Gastrocnemius medialis (tissue), 4 donors: ENCODE measurements at places on chromosomes 3 and 15. TPM values are rescaled to one million over a fixed set of nuclear protein-coding genes. Genes with fewer than 3 reads are reported as not detected.

- no peak for DNase-seq
These were observed 613 bp downstream of the SEC13 start for GRCh38 chr3:10320320-10320677.

- no peak for DNase-seq
These were observed 347.0 kb upstream of the LMCD1 start for GRCh38 chr3:8154617-8155016.

DNA sequence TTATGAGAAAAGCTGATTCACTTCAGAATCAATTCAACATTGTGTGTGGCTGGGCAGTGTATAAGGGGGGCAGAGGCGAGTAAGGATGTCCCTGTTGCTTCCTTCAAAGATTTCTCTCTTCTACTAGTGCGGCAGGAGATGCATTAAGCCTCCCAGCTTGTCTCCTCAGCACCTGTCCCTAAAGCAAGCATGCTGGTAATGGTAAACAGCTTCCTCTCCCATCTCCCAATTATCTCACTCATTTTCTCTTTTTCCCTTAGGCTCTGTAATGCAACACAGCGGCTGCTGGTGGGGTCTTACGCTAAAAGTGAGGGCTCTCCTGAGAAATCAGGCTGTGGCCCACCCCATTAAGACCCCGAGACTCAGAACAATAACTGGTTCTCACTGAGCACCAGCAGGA, 306.4 kb upstream of the ROPN1 start:
- DNase-seq, result no peak

- DNase-seq, result no peak
These were observed 2.2 kb downstream of the CHRNB4 start for GRCh38 chr15:78638658-78639314.

DNA sequence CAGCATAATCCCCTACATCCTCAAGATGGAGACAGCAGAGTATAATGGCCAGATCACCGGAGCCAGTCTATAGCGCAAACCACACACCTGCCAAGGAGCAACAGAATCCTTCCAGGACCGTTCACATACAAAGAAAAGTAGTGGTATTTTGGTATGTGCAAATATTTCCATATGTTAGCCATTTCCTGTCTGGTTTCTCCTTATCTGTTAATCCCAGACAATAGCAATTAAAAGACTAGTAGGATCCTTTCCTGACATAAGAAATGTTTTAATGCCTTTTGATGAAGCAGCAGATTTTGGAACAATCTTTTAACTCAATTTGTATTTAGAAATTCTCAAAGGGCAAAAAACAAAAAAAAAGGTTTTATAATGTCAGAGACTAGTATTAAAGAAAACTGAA, 22.2 kb downstream of the MRPS25 start:
- no peak for DNase-seq

- no peak for DNase-seq
These were observed 1.7 kb upstream of the DLL4 start for GRCh38 chr15:40927495-40927872.

GRCh38 chr3:45008117-45008516, 18.0 kb upstream of the CLEC3B start:
- DNase-seq, result no peak

DNA sequence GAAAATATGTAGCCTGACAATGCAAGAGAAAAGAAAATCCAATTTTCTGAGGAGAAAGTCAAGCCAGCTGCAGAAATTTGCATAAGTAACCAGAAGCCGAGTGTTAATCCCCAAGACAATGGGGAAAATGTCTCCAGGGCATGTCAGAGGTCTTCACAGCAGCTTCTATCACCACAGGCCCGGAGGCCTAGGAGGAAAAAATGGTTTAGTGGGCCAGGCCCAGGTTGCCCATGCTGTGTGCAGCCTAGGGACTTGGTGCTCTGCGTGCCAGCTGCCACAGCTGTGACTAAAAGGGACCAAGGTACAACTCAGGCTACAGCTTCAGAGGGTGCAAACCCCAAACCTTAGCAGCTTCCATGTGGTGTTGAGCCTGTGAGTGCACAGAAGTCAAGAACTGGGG, 201.2 kb upstream of the SOX2 start:
- DNase-seq, result no peak

DNA sequence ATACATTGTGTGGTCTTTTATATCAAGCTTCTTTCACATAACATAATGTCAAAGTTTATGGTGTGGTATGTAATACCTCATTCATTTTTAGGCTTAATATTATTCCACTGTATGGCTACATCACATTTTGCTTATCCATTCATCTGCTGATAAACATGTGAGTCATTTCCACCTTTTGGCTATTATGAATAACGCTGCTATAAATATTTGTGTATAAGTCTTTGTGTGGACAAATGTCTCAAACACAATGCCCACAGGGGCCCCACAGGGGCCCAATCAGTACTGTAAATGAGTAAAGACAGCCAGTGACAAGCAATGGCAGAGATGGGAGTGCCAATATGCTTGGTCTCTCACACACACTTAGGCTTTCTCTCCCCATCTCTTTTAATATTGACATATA, 54.2 kb downstream of the PIK3R4 start:
- no peak for DNase-seq

DNA sequence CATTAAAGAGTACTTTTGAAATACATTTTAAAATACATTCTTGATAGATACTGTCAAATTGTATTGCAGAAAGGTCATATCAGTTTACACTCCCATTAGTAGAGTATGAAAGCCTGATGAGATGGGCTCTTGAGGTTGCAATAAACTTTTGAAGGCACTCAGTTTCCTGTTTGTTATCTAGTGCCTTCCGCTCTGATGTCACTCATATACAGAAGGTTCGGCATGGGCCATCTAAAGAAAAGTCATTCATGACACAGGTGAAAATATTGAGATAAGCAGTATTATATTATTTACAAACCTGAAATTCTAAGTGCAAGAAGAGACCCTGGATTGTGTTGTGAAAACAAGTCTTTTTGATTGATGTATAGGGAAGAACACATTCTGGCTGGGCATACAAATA, 36.5 kb upstream of the DENND4A start:
- DNase-seq, result no peak

DNA sequence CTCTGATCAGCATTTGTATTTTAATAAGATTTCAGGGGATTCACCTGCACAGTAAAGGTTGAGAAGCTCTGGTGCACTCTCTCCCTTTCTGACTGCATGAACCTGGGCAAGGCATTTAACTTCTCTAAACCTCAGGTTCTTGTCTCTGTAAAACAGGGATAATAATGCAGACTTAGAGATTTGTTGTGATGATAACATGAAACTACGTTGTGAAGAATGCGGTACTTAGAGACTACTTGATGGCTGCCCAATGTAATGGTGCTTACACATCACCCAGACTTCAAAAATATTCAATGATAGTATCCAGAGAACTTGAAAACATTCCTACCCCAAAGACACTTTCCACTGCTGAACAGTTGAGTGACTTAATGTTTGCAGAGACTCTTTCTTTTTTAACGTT, 19.8 kb upstream of the TNFSF10 start:
- no peak for DNase-seq

DNA sequence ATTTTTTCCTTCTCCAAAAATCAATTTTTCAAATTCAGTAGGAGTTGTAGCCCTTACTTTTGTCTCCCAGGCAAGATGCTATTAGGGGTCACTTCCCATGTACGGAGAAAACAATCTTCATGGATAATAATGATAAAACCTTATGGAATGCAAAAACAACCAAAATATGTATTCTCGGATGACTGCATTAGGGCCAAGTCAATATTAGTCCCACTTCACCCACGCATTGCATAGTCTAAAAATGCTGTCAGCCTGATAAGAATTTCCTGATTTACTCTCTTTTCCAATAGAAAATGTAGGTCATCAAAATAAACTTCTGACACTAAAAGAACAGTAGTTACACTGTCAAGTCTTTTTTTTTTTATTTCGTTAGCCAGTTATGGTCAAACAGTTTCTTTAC, 2.7 kb downstream of the VGLL3 start:
- no peak for DNase-seq

DNA sequence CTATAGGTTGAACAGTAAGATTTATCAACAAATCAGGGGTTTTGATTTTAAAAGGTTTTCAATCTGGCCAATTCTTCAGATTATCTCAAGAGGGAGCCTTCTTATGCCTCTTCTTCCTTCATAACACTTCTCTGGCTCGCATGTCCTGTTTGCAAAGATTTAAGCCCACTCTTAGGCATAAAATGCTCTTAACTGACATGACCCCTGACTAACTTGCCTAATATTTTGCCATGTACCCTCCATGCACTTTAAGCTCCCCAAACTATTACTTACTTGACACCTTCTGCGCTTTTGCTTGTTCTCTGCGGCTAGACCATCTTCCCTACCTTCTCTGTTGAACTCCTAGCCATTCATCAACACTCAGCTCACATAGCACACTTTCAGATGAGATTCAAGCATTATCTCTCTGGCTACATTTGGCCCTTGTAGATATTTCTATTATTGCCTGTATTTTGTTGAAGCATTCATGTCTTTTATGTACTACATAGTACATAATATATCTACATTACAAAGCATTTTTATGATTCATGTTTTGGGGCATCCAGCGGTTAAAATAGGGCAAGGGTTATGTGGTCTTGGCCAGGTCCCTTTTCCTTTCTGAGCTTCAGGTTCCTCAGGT, 1.0 kb upstream of the ARIH1 start:
- DNase-seq, result no peak

DNA sequence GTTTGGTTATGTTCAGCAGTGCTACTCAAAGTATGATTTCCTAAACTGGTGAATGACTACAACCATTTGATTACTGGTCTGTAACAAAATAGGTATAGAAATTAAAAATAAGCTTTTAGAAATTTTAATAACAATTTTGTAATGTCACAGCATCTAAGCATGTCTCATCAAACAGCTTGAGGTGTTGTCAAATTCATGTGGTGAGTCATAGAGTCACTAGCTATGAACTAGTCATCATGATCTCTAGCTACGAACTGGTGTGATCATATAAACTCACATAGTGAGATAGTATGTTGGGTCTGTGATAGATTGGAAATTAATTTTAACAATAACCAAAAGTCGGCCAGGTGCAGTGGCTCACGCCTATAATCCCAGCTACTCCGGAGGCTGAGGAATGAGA, 213.9 kb upstream of the RBMS3 start:
- no peak for DNase-seq

- DNase-seq, result no peak
These were observed 115.6 kb downstream of the EOMES start for GRCh38 chr3:27606537-27606936.

DNA sequence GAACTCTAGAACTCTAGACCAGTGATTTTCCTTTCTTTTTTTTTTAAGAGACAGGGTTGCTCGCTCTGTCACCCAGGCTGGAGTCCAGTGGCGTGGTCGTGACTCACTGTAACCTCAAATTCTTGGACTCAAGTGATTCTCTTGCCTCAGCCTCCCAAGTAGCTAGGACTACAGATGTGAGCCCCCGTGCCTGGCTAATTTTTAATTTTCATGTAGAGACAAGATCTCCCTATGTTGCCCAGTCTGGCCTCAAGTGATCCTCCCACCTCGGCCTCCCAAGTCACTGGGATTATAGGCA, 359.6 kb downstream of the SHQ1 start:
- no peak for DNase-seq

GRCh38 chr15:70967646-70968045, 75.0 kb downstream of the LRRC49 start:
- no peak for DNase-seq

DNA sequence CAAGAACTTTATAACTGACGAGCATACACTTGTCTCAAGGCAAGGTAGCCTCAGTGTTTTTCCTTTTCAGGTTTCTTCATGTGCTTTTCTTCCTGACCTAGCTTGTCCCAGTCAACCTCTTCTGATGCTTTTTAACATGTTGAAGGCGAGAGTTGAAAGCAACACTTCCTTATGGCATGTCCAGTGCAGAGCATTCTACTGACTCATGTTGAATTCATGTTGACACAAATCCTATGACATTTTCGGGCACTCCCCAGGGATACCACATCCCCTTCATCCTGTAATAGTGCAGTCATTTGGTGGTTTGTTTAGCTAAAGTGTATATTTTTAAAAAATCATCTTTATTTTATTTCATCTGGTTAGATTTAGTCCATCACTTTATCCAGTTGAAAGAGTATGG, 75.9 kb upstream of the CBLB start:
- DNase-seq, result no peak

GRCh38 chr3:196645897-196646665, 6.6 kb downstream of the NRROS start:
- DNase-seq, result no peak

- DNase-seq, result peak; percentile 25
These were observed 105.7 kb downstream of the PPP2R3A start for GRCh38 chr3:136070953-136071949.

DNA sequence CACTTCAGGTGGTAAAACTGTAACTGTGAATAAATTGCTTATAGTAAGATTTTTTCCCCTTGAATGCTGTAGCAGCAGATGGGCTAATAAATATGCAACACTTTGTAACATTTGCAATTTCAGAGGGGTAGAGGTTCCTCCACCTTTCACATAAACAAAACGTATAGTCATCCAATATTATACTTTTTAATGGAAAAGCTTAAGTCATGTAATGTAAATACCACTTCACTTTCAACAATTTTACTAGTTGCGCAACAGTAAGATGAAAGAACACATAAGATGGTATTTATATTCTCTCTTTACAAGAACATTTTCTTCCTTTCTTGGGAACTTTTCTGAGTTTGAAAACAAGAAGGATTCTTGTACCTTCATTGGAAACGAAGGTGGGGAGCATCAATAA, 56.6 kb upstream of the FAM3D start:
- DNase-seq, result no peak

DNA sequence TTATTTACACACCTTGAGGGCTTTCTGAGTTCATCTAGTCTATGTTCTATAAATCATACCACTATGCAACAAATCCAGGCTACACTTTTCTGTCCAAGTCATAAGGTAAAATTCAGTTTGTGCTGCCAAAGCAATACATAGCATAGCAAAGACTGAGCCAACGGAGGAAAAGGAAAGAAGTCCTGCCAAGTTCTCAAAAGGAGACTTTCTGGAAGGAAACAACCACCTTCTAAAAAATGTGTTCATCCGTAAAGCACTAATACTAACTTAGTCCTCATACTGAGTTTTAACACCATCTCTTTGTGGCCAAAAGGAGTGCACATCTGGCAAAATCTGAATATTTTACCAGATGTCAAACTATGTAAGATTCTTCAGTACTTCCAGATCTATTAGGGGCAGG, 620.2 kb downstream of the RBMS3 start:
- DNase-seq, result no peak

Gene CTSH
- total RNA-seq, result 27.4 TPM

Gene ADAMTS7
- 0.42 TPM for total RNA-seq

Gene ANKDD1A
- 0.11 TPM for total RNA-seq

Gene MYRIP
- 1.9 TPM for total RNA-seq

Gene GOLGA8J
- total RNA-seq, result not detected

Gene TM6SF1
- 49.1 TPM for total RNA-seq

Gene PLA2G4D
- not detected for total RNA-seq

Gene TMEM266
- 3.6 TPM for total RNA-seq

Gene NUP210
- total RNA-seq, result 2.9 TPM

Gene HYKK
- total RNA-seq, result 0.87 TPM

Gene HTR3E
- total RNA-seq, result not detected

Gene LRTM1
- not detected for total RNA-seq

Gene BFSP2
- total RNA-seq, result not detected

Gene AHSG
- 1.1 TPM for total RNA-seq

Gene TIMP4
- total RNA-seq, result 23.0 TPM

Gene PSTPIP1
- total RNA-seq, result 3.1 TPM
